ENCODE measurements at places on chromosomes 3 and 15.
A peak's percentile ranks its signal among the peaks of the same experiment; 100 is the strongest.

DNA sequence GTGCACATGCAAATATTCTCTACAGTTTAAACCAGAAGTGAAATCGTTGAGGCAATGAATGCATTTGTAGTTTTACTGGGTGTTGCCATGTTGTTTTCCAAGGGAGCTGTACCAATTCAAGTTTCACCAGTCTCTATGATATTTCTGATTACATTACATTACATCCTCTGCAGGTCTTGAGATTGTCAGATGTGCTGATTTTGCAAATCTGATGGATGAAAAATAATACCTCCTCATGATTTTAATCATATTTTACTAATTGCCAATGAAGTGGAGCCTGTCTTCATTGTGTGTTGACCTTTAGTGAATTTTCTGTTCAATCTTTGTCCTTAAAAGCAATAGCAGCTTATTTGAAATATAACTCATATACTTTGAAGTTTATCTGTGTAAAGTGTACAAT, 282.4 kb downstream of the NR2F2 start:
- DNase-seq = no peak

DNA sequence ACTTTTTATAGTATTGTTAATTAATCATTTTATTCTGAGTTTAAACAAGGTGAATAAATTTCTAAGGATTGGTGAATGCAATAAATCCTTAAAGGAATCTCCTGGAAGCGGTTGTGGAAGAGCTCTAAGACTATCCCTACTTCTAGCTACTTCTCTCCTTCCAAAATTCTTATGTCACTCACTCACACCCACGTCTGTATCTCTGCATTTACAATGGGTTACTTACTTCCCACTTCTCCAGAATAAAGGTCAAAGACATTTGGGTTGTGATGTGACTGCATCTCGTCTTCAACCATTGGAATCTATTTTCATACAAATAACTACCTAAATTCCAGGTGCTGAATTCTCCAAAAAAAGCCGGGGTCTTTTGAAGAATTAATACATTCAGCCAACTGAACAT, 234.2 kb upstream of the MDFIC2 start:
- no peak for DNase-seq

- DNase-seq = no peak
Measured at GRCh38 chr3:49465270-49466034, 4.6 kb upstream of the DAG1 start.

DNA sequence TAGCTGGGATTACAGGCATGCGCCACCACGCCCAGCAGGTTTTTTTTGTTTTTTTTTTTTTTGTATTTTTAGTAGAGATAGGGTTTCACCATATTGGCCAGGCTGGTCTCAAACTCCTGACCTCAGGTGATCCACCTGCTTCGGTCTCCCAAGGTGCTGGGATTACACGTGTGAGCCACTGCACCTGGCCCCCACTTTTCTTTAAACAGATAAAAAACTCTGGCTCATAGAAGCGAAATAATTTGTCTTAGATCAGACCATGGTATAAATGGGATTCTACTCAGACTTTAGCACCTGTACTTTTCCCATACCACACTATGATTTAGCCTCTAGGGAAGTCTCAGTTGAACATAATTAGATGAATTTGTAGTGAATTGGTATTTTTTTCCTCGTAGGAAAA, 182.4 kb downstream of the AKAP13 start:
- DNase-seq = no peak

DNA sequence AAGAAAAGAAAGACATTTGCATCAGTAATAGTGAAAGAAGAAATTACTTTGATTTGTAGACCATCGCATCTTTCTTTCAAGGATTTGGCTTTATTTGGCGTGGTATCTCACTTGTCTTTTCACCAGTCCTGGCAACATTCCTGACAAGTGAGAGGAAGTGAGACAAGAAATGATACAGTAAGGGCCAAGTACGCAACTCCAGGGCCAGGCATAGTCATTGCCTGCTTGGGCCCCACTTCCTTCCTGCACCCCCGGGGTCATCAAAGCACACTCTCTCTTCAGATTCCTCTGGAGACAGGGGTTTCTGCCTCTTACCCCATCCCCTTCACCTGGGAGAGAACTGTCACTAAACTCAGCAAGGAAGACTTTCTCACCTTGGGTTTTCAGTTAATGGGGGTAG, 55.1 kb downstream of the CD47 start:
- DNase-seq = no peak

DNA sequence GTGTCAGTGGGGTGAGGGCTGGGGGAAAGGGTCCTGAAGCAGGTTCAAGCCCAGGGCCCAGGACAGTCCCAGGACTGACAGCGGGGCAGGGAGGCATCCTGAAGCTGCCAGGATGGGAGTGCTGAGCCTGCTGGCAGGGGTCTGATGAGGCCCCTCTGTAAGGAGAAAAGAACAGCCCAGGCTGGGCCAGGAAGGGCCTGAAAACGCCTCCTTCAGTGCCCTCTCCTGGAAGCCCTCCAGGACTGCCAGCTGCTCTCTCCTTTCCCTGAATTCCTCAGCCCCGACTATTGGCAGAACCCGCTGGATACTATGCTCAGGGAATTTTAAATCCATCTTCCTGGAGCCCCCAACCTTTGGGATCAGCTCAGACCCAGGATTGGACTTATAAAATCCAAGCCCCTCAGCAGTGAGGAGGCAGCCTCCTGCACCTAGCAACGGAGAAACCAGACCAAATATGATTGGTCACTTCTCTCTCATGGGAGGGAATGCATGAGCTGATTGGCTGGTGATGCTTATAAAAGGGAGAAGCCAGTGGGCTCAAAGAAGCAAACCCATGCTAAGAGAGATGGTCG, 203.5 kb upstream of the LINGO1 start:
- no peak for DNase-seq

DNA sequence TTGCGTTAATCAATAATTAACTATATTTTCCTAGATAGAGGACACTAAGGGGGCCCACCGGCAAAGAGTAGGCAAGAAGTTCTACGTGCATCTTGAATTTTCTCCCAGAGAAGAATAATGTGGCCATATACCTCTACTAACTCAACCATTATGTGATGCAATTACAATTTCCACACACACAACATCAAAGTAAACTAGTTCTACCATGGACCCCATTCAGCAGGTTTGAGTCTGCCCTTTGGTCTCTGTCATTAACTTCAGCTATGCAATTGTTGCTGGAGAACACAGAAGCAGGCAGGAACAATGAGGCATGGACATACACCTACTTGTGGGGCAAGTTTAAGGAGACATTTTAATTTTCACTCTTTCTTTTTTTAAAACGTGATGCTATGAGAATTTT, 705.9 kb downstream of the PDCD6IP start:
- peak; percentile 33 for DNase-seq

- DNase-seq = no peak
Measured at GRCh38 chr3:13072600-13073325, 466 bp downstream of the IQSEC1 start.

- no peak for DNase-seq
Measured at GRCh38 chr3:161203485-161204098, 17.5 kb upstream of the NMD3 start.

- DNase-seq = no peak
Measured at GRCh38 chr15:74960995-74961588, 4.5 kb upstream of the RPP25 start.

DNA sequence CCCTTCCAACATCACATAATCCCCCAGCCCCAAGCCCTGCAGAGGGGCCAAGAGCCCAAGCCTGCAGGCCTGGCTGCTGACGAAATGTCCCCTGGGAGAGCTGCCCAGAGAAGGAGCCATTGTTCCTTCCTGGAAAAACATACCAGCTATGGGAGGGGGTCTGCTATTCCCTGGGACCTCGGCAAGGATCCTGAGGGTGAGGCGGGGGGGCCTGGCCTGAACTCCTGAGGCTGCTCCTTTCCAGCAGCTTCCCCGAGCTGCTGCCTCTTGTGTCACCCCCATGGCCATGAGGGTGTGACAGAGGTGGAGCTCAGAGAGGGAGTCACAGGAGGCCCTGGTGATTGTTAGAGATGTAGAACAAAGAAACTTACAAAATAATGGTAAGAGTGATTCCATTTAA, 12.9 kb downstream of the LOXL1 start:
- no peak for DNase-seq

- DNase-seq = no peak
Measured at GRCh38 chr3:67044955-67045354, 46.8 kb downstream of the KBTBD8 start.

- no peak for DNase-seq
Measured at GRCh38 chr15:98519767-98520550, 128.4 kb upstream of the IGF1R start.

- no peak for DNase-seq
Measured at GRCh38 chr3:57046101-57046765, 14.2 kb upstream of the SPATA12 start.

DNA sequence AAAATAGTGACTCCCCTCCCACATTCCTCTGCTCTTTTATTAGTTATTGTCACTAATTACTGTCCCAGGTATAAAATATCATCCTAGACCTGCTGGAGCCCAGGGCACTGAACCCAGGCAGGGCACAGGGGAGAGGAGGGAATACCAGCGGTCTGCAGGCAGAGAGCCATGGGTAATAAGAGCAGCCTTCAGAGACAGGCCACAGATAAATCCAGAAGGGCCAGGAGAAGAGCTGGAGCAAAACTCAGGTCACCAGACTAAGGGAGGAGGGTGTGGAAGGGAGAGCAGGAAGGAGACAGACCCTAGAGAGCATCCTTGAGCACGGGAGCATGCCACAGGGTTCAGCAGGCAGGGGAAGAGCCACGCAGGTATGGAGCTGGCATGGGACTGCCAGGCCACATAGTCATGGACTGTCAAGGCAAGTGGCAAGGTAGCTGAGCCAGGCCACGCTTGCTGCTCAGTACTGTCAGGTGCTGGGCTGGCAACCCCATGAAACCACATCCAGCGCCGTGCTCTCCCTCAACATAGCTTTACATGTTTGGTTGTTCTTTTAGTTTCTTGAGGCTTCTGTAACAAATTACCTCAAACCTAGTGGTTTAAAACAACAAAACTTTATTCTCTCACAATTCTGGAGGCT, 15.6 kb upstream of the CAPN3 start:
- no peak for DNase-seq

- DNase-seq = no peak
Measured at GRCh38 chr3:32996048-32996754, 44.8 kb downstream of the CCR4 start.

DNA sequence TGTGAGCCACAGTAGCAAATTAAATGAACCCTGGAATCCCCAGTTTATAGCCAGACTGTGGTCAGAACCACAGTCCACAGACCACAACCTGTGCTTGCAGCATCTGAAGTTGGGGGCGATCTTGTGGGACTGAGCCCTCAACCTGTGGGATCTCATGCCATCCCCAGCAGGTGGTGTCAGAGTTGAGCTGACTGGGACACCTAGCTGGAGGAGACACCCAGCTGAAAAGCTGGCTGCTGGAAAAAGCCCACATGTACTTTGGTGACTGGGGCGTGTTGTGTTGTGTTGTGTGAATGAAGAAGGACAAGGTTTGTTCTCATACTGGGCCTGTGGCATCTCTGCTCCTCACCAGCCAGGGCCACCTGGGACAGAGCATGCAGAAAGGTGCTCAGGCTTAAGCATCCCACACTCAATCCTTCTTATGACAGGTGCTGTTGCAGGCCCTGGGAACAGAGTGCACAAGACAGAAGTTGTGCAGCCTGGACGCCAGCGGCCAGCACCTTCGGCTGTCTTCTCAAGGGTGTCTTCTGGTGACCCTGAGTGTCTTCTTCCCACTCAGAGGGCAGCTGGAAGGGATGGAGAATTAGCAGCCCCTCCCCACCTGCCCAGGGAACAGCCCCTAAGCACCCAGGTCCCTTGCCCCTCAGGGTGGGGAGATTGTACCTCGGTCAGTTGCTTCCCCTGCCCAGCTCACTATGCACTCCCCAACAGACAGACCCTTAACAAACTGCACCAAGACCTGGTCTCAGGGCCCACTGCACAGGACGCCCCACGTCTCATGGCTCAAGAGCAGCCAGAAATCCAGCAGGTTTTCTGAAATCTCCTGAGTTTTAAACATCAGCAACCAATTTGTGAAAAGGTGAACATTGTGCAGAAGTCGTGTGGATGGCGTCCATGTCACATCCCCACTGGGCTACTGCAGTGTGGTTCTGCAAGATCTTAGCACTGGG, 2.2 kb upstream of the UROC1 start:
- no peak for DNase-seq

GRCh38 chr15:65392368-65392767, 14.6 kb upstream of the IGDCC3 start:
- no peak for DNase-seq

- DNase-seq = no peak
Measured at GRCh38 chr3:172339892-172340291, 108.4 kb downstream of the GHSR start.

- DNase-seq = no peak
Measured at GRCh38 chr3:127323581-127323980, 35.7 kb upstream of the PRR20G start.

DNA sequence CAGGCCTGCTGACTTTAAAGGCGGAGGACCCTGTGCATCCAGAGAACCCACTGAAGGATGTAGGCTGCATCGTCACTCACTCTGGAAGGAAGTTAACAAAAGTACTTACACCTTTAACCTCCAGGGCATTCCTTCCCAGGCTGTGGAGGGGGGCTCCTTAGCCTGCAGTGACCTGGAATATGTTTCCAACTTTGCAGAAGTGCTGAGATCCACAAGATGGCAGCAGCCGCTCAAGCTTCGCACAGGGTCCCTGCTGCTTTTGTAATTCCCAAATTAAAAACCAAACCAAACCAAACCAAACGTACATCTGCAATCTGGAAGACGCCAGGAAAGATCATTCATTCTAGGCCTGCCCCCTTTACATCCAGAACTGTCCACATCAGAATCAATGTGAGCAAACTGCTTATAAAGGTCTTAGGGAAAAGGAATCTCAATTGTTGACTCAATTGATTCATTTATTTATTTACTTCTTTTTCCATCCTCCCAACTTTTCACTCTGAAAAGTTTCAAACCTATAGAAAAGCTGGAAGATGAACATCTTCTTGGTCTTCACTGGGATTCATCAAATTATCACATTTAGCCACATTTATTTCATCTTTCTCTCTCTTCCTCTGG, 70.5 kb upstream of the KLHL25 start:
- peak; percentile 40 for DNase-seq

DNA sequence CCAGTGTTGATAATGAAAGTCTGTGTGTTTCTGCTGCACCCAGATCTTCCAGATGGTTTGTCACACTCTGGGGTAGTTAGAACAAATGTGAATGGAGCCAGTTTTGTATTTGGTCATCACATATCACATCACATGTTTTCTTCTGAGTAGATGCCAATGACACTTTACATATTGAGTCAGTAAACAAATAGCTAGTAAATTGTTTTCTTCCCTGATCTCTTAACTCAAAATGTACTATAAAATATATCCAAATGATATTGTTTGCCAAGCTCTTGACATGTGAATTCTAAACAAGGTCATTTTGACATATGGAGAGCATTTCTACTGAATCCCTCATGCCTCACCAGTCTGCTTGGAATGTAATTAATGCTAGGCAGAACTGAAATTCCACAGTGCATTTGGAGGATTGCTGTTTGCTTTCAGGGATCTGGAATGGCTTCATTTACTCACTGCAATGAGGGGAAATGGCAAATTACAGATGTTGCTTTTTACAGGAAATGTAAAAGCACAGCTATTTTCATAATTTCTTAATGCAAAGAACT, 45.0 kb downstream of the PDHB start:
- DNase-seq = no peak

GRCh38 chr3:157182879-157183278, 22.9 kb upstream of the CCNL1 start:
- DNase-seq = no peak

Data from NCI-H526 treated with DMSO at 0.1 percent for 48 hours (cell line).